ENCODE measurements at places on chromosomes 4 and X.

- DNase-seq, result no peak
These were observed 256.7 kb downstream of the SPOCK3 start for GRCh38 chr4:166977596-166977995.

DNA sequence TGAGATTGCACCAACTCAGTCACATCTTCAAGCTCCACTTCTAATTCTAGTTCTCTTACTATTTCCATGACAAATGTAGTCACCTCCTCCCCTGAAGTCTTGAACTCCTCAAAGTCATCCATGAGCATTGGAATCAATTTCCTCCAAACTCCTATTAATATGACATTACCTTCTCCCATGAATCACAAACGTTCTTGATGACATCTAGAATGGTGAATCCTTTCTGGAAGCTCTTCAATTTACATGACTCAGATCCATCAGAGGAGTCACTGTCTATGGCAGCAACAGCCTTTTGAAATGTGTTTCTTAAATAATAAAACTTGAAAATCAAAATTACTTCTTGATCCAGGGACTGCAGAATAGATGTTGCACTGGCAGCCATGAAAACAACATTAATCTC is 34.5 kb downstream of the GALNTL6 start:
- no peak for DNase-seq

DNA sequence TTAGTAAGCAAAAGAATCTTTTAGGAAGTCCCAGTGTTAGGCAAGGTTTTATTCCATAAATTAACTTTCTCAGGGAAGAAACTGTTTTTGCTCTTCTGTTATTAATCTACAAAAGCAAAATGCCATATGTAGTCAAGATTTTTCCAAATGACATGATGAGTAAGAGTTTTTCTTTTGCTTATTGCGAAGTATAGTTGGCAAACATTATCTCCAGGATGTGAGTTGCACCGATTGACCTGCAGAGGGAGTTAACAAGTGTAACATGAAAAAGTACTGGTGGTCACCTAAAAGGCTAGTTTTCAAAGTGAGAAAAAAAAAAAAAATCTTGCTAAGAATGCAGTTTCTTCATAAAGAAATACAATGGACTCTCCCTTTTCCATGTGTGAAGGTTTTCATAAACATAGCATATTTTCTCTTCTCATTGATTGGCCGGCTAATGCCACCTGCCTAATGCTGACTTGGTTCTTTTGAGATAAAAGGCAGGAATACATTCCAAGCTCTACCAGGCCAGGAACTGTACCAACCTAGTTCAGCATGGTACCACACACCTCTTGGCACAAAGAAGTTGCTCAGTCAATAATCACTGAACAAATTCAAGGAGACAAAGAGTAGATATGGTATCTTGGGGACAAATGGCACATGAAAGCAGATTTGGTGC is 100.2 kb downstream of the LNX1 start:
- no peak for DNase-seq

DNA sequence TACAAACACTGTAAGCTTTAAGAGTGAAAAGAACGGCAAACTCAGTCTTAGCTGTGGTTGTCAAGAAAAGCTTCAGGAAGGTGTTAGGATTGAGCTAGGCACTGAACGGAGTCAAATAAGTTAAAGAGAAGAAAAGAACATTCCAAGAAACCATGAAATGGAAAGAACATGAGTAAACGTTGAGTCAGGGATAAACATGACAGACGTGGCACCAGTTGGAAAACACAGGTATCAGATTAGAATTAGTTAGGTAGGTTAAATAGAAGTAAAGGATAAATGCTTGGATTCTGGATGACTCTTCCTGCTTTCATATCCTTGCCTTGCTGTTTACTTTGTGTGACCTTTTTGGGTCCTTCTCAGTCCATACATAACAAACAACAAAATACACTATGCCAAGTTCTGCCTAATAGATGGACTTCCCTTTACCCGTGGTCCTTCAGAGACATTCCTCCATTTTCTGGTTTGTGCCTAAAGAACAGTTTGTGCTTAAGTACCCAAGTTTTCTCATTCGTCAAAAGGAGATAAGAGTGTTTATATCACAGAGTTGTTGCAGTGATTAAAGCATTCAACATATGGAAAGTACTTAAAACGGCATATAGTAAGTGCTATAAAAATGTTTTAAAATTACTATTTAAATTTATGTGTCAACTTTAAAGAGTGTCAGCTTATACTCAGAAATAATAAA is 446.9 kb downstream of the TMA16 start:
- no peak for DNase-seq

- no peak for DNase-seq
These were observed 1142.2 kb downstream of the ADGRL3 start for GRCh38 chr4:62342346-62342745.

DNA sequence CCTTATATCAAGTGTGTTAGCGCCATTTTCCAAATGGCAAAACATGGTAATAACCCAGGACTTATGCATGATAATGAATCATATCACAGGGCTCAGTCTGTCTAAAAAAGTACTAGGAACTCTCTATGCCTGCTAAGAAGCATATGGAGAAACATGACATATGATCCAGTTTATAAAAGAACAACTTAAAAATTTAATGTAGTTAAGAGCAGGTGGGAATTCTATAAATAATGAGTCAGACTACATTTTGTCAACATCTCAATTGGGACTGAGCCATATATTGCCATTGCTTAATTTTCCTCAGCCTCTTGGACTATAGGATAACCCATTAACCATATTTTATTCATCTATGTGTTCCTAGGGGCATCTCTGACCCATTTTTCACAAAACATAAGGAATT is 360.4 kb upstream of the AGA start:
- no peak for DNase-seq

DNA sequence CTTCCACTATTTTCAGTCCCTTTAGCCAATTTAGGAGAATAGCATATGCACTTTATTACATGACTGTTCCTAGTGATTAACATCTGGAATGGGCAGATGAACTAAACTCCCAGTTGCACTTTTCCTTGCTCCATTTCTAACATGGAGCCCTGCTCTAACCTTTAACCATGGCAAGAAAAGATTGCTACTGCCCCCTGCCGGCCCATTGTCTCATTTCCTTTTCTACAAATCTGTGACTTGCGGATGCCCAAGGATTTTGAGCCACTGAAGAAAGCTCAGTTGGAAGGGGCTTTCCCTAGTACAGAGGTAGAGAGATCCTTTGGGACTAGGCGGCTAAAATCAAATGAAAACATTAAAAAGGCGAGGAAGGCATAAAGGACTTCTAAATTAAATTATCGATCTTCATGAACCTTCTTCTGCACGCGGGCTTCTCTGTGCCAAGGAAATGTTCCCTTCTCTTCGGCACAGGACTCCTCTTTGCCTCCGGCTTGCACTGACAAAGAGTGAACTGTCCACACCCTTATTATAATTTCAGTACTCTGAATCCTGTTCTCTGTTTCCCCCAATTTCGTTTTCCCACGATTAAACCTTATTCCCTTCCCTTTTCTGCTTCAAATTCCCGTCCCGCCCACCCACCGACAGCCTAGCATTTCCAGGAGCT is 577 bp upstream of the GLRA2 start:
- DNase-seq, result peak; percentile 43

DNA sequence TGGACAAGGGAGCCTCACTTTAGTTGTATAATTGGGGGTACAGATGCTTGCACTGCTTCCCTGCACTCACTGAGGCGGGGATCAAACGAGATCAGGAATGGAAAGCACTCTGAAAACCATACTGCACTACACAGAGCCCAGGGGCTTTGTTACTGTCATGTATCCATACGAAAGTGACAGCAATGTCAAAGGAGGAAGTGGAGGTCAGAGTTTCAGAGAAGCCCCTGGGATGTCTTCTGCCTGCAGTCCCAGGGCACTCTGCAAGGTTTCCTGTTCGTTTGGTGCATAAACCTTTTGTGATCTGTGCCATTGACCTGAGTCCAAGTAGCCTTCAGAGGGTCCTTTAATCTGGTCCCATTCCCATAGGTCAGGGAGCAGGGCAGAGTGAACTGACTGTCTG is 31.2 kb downstream of the RNF175 start:
- DNase-seq, result no peak

DNA sequence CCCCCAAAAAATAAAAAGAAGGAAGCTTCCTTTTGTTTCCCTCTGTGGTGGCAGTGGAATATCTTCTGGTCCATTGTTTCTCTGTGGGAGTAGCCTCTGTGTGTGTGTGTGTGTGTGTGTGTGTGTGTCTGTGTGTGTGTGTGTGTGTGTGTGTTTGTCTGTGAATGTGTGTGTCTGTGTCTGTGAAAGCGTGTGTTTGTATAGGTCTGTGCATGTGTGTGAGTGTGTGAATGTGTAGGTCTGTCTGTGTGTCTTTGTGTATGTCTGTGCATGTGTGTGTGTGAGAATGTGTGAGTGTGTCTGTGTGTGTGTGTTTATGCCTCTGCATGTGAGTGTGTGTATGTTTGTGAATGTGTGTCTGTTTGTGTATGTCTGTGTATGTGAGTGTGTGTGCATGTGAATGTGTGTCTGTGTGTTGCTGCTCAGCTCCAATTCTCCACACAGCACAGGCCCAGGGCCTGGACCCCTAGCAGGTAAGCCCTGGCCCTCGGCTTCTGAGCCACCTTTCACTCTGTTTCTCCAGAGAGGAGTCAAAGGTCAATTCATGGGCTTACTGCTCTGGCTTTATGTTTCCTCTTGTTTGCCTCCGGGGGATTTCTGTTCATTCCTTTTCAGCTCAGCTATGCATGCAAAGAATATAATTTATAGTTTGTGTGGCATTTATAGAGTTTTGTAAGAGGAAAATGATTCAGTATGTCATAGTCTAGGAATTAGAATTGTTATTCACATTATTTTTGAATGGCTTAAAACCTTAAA is 89.8 kb downstream of the UCHL1 start:
- no peak for DNase-seq

DNA sequence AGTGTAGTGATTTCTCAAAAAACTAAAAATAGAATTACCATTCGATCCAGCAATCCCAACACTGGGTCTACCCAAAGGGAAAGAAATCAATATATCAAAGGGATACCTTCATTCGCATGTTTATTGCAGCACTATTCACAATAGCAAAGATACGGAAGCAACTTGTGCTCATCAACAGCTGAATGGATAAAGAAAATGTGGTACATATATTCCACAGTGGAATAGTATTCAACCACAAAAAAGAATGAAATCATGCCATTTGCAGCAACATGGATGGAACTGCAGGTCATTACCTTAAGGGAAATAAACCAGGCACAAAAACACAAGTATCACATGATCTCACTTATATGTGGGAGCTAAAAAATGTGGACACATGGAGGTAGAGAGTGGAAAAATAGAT is 42.7 kb upstream of the NKAP start:
- no peak for DNase-seq

GRCh38 chr4:40454816-40455215 is 119.7 kb downstream of the CHRNA9 start:
- no peak for DNase-seq

DNA sequence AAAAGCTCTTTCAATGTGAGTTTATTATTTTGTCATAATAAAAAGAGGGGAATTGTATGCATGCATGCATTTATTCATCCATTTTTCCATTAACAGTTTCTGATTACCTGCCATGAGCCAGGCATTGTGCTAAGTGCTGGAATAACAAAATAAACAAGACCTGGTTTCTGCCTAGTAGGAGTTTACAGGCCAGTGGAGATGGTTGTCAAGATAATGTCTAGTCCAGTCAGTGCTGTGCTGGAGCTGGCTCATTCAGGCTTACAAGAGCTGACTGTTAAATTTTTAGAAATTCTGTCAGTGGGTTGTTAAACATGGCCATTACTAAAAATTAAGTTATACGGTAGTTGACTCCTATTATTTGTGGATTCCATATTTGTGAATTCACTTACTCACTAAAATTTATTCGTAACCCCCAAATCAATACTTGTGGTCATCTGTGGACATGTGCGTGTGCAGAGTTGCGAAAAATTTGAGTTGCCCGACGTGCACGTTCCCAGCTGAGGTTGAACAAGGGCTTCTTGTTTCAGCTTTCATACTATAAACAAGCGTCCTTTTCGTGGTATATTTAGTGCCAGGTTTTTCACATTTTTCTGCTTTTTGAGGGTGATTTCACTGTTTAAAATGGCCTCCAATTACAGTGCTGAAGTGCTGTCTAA is 172.3 kb upstream of the RPS6KA3 start:
- DNase-seq, result no peak

GRCh38 chr4:28921886-28922285 is 1798.3 kb upstream of the PCDH7 start:
- no peak for DNase-seq

- no peak for DNase-seq
These were observed 12.8 kb upstream of the TMSB4X start for GRCh38 chrX:12962041-12962504.

DNA sequence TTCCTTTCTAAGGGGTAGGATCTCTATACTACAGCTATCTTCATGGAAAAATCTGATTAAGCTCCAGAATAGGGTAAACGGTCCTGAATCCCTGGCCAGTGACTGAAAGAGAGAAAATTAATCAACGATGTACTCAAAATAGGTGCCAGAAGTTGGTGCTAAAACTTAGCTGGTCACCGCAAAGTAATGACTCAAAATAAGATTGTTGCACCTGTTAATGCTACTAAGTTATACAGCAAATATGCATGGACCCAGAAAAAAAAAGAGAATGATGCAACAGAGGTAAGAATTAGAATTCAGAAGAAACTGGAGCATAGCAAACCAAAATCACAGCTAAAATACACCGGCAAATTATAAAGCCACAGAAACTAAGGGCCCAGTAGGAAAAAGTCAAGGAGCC is 239.7 kb upstream of the FAM241A start:
- no peak for DNase-seq

GRCh38 chr4:78227411-78228057 is 170.4 kb downstream of the FRAS1 start:
- no peak for DNase-seq

GRCh38 chrX:19725641-19726040 is 161.8 kb downstream of the SH3KBP1 start:
- no peak for DNase-seq

GRCh38 chrX:30161043-30161442 is 54.3 kb upstream of the MAGEB2 start:
- no peak for DNase-seq

DNA sequence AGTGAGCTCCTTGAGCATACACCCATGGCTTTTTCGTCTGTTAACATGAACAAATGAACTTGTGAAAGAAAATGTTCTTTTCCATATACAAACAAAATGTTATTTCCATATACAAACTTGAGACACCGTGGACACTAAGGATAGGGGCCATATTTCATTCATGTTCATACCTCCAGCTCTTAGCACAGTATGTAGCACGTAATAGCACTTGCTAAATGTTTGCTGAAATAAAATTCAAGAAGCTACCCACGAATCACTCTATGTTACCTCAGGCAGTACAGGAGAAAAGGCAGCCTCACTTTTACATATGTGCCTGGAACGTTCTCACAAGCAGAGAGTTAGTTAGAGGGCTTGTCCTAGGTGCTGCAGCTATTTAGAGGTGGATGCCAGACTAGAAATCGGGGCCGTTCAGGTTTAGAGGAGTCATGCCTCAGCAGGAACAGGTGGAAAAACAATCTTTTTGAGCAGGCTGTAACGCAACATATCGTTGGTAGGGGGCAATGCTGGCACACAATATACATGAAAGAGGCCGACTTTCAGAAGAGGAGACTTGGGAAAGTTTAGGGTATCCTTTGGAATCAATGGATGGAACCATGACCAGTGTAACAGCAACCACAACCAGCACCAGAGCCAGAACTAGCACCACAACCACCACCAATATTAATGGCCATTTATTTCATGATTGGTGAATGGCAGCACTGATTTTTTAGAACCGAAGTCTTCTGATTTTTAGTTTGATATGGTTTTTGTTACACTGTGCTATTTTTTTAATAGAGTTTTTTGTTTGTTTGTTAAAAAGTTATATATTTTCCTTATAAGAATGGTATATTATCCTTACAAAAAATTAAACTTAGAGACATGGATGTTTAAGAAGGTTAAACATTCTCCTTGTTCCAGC is 14.8 kb upstream of the PAQR3 start:
- no peak for DNase-seq

- DNase-seq, result no peak
These were observed 63.9 kb upstream of the GYPA start for GRCh38 chr4:144204431-144204830.

All from upper lobe of right lung (tissue), 1 donor.